ENCODE measurements at places on chromosomes 11 and 22.

- DNase-seq, result no peak
These were observed 39.7 kb downstream of the FLI1 start for GRCh38 chr11:128733440-128734102.

- no peak for DNase-seq
These were observed 22.4 kb upstream of the MOB2 start for GRCh38 chr11:1508986-1509385.

GRCh38 chr11:19349340-19350025, 108.7 kb upstream of the E2F8 start:
- no peak for DNase-seq

DNA sequence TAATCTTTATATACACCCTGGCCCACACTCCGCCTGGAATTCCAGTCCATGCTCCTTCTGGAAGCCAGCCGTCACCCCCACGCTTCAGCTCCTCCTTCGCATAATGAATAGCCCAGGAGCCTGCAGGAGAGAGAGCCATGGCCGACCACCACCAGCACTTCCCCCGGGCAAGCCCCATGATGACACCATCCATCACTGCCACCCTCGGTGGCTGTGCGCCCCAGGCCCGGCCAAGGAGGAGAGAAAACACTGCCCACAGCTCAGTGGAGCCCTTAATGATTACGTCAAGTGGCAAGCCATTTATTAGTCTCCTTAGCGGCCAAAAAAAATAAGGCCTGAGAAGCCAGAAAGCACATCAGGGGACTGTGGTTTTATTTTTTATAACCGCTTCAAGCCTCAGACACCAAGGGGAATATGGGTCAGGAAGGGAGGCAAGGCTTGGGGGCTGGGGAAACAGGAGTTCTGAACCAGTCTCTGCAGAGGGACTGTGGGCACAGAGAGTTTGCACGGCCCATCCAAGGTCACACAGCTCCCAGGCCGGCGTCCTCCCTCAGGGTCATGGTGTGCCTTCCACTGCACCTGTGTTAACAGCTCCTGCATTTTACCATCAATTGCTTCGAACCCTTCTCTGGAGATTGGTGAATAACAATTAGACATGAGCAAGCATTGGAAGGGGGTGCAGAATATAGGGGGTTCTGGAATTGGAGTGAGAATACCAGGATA, 134.3 kb downstream of the MN1 start:
- no peak for DNase-seq

DNA sequence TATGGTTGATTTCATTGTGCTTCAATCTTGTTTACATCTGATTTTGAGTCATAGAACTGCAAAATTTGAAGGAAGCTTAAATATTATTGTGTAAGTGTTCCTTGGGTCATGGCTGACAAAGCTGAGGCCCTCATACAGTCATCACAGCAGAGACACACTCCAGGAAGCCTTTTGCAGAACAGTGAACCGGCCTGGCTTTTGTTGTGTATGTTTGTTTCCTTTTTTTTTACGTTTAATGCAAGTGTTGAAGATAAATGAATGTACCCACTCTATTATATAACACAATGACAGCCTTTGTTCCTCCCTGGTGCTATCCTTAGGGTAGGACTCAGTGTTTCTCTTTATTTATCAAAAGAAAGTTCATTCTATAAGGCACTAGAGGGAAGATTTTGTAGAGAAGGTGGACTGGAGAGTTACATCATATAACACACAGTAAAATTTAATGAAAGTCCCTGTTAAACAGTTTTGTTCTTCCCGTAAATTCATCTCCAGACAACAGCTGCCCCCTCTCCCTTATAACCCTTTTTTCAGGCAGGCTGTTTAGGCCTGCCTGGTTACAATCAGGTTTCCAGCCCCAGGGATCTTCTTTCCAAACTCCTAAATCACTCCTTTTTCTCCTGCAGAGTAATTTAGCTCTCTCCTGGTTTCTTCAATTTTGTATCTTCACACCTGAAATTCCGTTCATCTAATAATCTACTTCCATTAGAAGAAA, 34.3 kb upstream of the CSTF3 start:
- DNase-seq, result no peak

- DNase-seq, result no peak
These were observed 40.9 kb downstream of the PANX1 start for GRCh38 chr11:94169516-94169915.

DNA sequence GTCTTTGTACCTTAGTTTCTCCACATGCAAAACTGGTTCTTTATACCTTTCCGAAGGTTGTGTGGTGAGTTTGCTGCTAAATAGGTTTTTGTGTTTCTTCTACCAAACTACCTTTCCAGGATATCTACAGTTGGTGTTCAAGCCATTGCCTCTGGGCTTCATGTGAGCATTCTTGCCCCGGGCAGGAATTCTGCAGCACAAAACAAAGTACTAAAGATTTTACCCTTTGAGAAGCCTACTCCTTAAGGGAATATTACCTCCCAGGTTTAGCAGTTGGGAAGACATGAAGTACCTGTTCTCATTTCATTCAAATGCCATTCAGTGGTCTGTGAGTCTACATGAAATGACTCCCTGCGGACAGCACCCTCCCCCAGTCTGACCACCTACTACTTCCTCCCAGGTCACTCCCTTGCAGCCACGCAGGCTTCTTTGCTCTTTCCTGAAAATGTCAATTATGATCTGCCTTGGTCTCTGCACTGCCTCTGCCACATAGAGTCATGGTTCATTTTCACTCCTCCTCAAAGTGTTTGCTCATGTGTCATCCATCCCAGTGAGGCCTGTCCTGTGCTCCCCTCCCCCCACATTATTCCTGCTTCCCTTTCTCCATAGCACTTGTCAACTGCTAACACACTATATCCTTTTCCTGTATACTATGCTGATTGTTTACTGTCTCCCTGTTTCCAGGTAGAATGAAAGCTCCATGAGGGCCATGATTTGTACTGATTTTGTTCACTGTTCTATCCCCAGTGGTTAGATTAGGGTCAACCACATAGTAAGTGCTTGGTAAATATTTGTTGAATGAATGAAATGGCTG, 36.9 kb downstream of the PACS1 start:
- DNase-seq, result no peak

- DNase-seq, result no peak
These were observed 86.0 kb downstream of the KCNQ1 start for GRCh38 chr11:2530855-2531200.

DNA sequence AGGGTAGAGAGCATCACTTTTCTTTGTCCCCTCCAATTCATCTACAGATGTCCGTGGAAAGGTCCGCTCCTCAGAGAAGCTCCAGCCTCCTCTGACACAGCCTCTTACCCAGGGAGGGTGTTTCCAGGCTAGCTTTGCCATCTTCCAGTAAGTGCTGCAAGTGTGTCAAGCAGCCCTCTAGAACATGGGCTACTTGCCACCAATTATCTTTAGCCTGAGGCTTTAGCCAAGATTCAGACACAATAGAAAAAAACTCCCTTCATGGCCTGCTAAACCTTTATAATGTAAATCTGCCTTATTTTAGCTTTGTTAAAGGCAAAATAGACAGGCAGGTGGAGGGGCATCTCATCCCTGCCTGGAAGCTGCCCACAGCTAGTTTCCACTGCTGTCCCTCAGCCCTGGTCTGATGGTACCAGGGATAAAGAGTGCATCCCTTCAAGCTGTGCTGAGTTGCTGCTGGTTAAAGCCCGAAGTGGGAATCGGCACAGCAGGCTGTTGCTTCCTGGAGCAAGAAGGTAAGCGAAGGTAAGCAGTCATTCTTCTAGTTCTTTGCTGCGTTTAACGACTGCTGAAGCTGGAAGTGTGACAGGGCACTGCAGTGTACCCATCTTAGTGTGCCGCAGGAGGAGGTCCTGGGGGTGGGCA, 190.1 kb upstream of the E2F8 start:
- DNase-seq, result no peak

GRCh38 chr22:32044913-32045312, 1.9 kb downstream of the SLC5A1 start:
- peak; percentile 81 for DNase-seq

- DNase-seq, result peak; percentile 25
These were observed 568 bp downstream of the ALG8 start for GRCh38 chr11:78138694-78139421.

DNA sequence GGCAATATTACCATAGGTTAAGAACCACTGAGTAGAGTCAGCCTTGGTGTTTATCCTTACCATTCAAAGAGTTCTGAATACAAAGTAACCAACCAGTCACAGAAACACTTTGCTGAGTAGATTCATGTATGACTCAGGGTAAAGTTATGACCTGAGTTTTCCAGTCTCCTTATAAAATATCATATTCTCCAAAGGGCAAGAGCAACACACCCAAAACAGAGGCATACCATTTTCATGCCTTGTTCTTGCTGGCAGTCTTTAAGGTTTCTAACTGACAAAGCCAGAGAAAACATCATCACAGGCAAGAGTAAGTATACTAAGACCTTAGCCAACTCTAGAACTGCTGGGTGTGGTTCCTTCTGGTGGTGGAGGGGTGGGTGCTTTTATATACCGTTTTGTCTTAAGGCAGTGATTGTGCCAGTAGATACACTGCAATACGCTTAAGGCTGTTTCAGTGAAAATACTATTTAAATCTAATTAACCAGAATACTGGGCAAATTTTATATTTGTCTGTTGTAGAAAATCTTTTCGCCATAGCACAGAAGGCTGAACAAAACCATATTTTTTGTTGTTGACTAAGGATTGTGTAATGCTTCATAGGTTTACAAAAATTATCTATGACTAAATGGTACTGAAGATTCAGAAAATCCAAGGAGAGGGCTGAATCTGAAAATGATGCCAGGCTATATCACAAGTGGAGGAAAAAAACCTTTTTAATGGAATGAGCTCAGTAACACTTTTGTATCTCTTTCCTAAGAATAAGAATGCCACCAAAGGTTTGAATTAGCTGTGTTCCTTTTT, 3.0 kb downstream of the ATL3 start:
- DNase-seq, result peak; percentile 81

DNA sequence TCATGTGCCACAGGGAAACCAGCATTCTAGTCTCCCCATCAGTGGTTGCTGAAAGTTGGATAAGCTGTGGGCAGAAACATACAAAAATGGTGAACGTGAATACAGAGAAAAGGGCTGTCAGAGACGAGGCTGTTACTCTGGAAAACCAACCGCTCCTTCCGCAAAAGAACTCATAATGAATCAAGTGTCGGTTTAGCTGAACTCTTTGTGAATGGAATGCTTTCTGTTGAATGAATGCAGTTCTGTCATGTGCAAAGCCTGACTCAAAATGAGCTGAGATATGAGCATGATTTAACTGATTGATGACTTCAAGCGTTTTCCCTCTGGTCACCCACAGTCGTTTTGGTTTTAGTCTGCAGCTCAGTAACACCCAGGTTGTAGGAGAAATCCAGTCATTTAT, 298.3 kb downstream of the ETS1 start:
- DNase-seq, result no peak

GRCh38 chr11:44601471-44602370, 36.3 kb downstream of the CD82 start:
- DNase-seq, result no peak

- DNase-seq, result peak; percentile 18
These were observed 12.8 kb downstream of the PARVG start for GRCh38 chr22:44193535-44193891.

GRCh38 chr11:3796801-3797328, 489 bp downstream of the NUP98 start:
- DNase-seq, result no peak

DNA sequence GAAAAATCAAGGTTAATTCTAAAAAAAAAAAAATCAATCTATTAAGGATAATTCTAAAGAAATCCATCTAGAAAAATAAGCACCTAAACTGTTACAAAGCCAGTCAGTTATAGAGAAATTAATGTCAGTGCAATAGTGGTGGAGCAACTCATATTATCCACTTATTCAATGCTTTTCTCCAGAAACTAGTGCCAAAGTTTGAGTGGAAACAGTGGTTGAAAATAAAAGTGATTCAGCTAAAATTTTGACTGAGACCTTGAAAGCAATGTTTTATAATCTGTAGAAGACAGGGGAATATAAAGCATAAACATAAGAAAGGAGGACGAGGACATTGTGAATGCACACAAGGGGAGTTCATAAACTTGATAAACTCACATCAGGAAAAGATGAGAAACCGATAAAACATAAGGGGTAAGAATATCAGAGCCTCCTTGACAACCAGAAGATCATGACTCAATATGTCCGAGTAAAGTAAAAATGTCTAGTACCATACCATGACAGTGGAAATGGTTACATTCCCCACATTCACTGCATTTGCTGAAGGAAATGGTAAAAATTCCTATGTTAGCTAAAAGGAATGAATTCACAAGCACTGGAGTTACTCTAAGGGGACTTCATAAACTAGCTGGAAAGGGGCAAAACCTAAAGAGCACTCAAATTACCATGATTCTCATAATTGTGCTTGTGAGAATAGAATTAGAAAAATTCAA, 58.7 kb upstream of the SLC5A12 start:
- no peak for DNase-seq

Measured in LoVo (cell line).